Fibroblast of skin of scalp (primary cell): ENCODE measurements at places on chromosomes 12 and 14.

GRCh38 chr12:125208942-125209341 lies 143.7 kb downstream of the AACS start:
- no peak for DNase-seq

GRCh38 chr12:82474798-82475184 lies 116.5 kb downstream of the METTL25 start:
- peak; percentile 18 for DNase-seq

GRCh38 chr12:16323010-16323409 lies 24.4 kb upstream of the MGST1 start:
- peak; percentile 56 for DNase-seq

GRCh38 chr14:53278602-53279506 lies 125.7 kb upstream of the DDHD1 start:
- peak; percentile 22 for DNase-seq

GRCh38 chr12:64147875-64148274 lies 74.2 kb downstream of the KICS2 start:
- DNase-seq, result no peak

- no peak for DNase-seq
These were observed 200.2 kb downstream of the TRHDE start for GRCh38 chr12:72472350-72472749.

- no peak for DNase-seq
These were observed 175.8 kb upstream of the BCL2L14 start for GRCh38 chr12:11894890-11895289.

DNA sequence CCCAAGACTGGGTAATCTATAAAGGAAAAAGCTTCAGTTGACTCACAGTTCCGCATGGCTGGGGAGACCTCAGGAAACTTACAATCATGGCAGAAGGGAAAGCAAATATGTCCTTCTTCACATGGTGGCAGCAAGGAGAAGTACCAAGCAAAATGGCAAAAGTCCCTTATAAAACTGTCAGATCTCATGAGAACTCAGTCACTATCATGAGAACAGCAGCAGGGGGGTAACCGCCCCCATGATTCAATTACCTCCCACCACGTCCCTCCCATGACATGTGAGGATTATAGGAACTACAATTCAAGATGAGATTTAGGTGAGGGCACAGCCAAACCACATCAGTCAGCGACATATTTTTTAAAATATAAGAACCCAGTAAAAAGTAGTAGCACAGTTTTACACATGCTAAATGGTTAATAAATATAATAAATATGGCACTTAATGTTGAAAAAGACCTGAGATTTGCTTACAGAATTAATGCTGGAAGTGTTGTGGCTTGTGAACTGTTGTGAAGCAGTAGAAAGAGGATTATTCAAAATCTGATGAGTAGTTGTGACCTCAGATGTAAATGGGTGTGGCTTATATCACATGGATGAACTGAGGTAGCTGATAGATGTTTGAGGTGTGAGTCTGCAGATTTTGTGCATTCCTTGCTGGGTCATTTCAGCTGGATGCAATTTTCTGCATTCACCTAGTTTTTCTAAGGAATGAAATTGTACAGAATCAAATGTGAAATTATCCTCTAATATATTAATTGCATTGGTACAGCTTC lies 46.9 kb upstream of the CHPT1 start:
- DNase-seq, result no peak

DNA sequence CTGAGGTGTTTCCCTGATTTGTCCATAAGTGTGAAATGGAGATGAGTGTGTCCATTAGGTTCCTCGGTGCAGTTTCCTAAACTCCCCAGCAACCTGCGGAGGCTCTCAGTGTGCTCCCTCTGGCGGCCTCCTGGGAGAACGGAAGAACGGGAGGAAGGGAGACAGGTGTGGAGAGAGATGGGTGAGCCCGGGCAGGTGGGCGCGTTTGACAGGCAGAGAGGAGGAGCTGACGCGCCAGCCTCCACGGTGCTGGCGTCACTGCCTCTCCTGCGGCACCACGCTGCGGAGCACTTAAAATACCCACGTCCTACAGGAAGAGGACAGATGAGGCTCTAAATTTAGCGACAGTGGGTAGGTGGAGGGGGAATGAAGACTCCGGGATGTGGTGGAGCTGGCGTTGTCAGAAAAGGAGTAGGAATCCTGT lies 26.8 kb upstream of the PEX5 start:
- no peak for DNase-seq

DNA sequence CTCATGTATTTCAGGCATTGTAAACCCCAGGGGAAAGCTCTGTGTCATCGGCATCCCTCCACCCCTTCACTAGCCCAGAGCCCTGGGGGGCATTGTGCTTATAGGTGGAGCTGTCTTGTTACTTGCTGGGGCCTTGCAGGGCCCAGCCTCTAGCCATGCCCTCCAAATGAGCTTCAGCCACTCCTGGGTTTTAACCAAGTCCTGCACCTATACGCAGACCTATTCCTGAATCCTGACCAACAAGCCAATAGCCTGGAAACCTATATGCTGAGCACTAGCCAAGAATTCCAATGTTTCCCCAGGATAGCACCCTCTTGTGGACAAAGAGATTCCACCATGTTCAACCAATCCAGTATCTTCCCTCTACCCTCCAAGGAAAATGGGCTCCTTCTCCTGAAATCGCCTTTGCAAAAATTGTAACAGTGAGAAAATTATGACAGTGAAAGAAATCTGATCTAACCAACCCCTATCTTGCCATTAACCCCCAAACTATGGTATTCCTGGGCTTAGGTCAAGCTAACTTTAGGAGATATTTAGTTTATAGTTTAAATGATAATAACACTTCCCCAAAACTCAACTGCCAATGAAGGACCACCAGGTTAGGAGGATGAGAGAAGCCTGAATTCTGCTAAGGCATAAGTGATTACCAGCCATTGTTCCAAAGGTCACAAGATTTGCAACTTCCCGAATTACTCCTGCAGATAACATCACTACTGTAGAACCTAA lies 55.5 kb downstream of the TTC7B start:
- DNase-seq, result peak; percentile 48

DNA sequence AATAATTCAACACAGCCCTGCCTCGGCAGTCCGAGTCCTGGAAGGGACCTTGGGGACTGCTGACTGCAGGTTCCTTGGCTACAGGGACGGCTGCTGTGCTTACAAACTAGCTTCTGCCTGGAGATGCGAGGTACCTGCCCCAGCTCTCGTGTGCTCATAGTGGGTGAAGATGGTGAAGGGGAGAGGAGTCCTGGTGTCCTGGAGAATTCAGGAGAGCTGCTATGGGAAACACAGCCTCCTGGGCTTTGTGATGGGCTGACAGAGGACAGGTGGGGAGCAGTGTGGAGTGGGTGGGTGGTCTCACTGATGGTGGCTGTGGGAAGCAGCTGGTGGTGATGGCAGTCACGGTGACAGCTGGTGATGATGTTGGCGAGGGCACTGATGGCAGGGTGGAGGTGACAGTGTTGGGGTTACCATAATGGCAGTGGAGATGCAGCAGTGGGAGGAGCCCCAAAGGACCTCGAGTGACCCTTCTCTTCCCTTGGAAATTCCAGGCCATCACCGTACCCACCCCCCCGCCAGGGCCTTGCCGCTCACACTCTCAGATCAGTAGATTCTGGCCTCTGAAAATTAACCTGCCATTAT lies 32.8 kb downstream of the HVCN1 start:
- no peak for DNase-seq

GRCh38 chr12:55626154-55626553 lies 10.5 kb upstream of the OR10P1 start:
- no peak for DNase-seq

DNA sequence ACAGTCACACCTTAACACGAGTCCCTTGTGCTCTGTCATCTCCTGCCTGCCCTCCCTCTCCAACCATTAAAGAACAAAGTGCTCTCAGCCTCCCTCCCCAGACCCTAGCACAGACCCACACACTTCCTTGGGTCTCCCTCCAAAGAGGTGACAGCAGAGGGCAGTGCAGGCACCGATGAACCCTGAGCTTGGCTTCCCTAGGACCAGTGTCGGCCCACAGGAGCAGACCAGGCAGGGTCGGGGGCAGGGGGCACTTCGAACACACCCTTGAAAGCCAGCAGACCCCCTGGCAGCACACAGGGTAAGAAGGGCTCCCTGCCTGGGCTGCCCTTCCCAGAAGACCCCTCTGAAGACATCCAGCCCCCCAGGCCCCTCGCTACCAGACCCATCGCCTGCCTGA lies 7.0 kb downstream of the CDK2AP1 start:
- no peak for DNase-seq

DNA sequence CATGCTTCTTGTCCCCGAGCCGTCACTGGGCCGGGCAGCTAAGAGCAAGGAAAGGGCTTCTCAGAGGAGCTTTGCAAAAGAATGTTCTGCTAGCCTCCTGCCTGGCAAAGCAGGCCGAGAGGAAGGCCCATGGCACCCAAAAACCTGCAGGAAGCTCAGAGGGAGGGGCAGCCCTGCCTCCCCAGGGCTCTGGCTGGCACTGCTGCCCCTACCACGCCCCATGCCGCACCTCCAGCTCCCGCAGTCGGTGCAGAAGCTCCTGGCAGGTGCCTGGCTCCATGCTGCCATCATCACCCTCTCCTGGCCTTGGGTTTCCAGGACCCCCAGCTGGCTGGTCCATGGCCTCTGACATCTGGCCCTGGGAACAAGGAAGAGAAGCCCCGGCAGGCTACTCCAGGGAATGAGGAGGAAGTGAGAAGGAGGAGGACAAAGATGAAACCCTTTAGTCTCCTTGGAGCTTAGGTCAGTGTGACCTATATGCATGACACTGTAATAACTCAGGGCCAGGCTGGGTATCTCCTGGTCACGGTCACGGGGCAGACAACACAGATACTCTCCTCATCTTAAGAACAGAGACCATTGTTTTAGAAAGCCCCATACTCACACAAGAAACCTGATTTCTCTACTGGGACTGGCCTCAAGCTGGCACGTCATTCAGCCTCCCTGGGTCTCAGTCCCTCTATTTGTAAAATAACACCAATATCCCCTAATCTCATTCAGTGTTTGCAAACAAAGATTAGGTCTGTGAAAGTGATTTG lies 24.3 kb downstream of the NCKAP5L start:
- no peak for DNase-seq

DNA sequence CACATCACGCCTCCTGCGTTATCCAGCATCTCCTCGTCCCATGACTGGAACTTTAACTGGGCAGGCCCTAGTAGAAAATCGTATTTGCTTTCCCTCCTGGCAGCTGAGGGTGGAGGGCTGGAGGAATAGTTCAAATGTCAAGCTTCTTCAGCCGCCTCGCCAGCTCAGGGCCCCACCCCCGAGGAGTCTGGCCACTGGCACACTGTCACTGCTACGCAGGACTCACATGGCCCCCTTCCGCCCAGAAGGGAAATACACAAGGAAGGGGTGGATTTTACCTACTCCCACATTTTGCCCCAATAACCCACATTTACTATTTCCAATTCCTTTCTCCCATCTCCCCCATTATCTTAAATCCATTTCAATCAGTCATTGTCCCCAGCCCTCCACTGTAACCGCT lies 8.6 kb downstream of the SLC6A13 start:
- no peak for DNase-seq

DNA sequence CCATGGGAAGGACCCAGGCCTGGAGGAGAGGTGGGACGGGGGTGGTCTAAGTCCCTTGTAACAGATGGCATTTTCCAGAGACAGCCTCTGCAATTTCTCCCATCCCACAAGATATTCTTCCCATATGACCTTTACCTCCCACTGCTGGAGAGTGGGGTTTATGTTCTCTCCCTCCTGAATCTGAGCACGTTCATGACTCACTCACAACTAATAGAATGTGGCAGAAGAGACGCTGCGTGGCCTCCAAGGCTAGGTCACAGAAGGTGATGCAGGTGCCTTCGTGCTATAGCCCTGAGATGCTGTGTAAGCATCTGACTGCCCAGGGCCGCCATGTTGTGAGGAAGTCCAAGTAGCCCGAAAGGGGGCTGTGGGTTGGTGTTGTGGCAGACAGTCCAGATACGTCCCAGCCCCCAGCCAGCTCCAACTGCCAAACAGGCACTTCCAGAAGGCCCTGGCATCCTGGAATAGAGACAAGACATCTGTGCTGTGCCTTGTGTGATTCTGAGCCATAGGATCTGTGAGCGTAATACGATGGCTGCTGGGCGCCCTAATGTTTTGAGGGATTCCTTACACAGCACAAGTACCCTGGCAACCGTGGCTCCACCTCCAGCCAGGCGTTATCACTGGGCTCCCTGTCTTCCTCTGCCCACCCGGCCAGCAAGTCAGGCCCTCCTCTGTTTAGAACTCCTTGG lies 56.1 kb upstream of the NCOR2 start:
- no peak for DNase-seq

DNA sequence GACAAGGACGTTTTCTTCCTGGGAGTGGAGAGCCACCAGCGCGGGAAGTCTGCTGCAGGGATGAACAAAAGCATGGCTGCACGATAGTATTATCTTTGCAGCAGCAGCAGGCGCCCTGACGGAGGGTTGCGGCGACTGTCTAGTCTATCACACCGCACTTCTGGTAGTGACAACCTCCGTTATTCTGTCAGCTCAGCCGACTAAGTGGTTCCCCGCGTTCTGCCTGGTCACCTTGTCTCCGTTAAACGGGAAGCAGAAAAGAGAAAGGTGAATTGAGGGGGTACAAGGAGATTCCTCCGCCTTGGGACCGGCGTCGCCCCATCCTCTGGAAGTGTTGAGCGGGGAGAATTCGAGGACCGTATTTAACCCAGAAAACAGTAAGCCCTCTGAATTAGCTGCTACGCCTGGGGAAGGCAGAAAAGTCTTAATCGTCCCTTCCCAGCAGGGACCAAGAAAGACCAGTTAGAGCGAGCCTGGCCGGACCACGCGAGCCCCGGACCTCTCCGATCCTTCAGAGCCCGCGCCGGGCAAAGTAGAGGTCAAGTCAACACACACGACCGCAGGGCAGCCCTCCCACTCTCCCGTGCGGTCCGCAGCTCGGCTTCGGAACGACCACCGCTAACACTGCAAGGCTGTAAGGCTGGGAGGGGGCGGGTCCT lies 536 bp upstream of the DAAM1 start:
- DNase-seq, result no peak

DNA sequence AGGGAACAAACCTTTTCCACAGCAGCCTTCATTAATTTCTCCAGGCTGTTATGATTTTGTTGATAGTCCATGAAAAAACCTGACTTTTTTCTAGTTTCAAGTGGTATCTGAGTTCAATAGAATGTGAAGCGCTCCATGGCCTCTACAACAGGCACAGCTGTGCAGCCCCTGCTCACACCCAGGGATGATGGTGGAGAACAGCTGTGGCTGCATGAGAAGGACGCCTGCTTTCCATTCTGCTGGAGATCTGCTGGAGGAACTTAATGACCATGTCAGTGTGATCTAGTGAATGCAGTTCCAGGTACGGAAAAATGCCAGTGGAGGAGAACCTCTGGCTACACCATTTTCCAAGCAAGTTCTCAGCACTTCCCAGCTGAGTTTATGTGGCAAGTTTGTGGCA lies 80.6 kb downstream of the PIWIL1 start:
- no peak for DNase-seq

DNA sequence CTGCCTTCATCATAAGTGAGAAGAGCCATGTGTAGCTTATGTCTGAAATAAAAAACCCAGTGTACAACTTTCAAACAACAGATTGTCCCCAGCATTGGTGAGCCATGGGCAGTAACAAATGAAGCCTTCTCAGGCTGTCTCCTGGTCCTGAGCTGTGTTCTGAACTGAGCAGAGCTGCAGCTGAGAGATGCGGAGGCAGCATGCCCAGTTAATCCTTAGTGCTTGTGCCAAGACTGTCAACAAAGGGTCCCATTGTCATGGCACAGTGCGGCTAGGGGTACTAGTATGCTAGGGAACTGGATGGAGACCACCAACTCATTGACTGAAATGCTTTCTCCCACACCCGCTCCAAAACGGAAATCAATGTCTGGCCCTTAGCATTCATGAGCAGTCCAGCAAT lies 154.3 kb downstream of the RMST start:
- no peak for DNase-seq
